ENCODE measurements at places on chromosomes 3 and 15.

GRCh38 chr3:185943760-185944106, 5.9 kb upstream of the TRA2B start:
- DNase-seq: no peak

DNA sequence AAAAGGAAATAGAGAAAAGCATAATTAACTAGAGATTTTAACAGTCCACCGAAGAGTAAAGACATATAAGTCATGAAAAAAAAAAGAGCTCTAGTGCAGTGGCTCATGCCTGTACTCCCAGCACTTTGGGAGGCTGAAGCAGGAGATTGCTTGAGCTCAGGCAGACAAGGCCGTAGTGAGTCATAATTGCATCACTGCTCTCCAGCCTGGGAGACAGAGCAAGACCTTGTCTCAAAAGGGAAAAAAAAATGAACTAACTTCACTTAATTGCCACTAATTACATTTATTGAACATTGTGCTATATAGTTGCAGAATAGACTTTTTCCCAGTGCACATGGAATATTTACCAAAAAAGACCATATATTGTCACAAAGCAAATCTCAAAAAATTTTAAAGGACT, 221.8 kb downstream of the CBLB start:
- no peak for DNase-seq

DNA sequence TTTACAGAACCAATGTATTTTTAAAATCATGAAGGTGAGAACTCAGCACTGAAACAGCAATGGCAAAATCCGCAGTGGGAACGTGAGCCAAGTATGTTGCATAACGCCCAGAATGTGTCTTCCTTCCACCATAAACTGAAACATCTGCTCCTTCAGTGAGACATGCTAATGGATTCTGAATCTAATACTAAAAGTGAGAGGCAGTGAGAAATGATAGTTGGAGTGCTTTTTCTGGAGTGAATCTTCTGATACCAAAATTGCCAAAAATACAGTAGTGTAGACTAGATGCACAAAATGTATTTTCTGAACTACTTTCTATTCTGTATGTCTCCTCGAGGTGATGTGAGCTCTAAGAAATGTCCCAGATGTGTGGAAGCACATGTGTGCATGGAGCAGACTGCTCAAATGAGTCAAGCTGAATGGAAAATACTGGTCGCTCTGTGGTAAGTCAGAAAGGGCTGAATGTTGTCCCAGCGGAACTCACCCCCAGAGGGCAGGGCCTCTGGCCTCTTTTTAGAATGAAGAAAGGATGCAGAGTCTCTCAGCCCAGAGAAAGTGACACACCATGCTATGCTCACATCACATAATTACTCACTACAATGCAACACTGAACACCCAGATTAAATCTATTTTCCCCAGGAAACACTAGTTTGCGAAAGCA, 73.0 kb downstream of the ATP10A start:
- DNase-seq: no peak

DNA sequence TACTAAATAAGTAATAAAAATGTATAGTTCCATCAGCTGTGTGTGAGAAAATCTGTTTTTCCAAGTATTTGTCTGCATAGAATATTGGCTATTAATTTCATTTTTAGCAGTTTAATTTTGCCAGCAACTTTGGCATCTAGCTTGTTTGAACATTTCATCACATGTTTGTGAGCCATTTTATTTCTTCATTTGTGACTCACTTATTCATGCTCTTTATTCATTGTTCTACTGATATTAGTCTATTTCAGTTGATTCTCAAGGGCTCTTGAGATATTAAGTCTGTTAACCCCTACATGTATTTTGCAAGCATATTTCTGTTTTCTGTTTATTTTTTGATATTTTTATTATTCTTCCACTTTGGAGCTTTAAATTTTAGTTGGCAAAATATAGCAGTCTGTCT, 74.0 kb upstream of the PHLDB2 start:
- no peak for DNase-seq

- no peak for DNase-seq
Measured at GRCh38 chr3:29758434-29759322, 477.8 kb downstream of the RBMS3 start.

- no peak for DNase-seq
Measured at GRCh38 chr15:97085731-97086130, 755.2 kb downstream of the NR2F2 start.

DNA sequence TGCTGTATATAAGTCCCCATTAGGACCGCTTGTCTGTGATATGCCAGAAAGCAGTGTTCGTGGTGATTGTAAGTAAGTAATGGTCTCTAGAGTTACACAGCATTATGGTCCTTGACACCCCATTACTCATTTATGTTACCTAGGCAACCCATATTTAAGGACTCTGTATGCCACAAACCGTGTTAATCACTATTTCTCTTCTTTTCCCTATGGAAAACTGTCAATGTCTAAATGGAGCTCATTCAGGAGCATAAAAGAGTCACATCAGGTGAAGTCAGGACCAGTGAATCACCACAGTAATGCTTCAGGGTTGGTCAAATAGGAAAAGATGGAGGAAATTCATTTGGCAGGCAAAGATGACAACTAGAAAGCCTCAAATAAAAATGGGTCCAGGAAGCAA, 146.6 kb upstream of the PEX5L start:
- DNase-seq: no peak

GRCh38 chr15:57148262-57148661, 228.0 kb upstream of the CGNL1 start:
- DNase-seq: no peak

GRCh38 chr15:95284492-95284891, 1046.0 kb upstream of the NR2F2 start:
- no peak for DNase-seq

DNA sequence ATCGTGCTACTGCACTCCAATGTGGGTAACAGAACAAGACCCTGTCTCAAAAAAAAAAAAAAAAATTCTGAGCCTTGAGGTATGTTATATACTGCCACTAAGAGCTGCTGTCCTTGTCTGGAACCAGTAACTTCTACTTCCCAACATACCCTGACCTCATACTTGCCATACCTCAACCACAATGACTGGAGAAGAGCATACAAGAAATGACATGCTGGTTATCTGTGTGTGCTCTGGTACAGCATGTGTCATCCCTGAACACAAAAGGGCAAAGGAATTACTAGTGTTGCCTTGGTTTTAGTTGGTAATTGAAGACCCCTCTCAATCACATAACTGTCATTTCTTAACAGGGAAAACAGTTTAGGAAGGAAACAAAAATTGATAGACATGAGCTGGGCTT, 54.5 kb downstream of the MRPS25 start:
- no peak for DNase-seq

- no peak for DNase-seq
Measured at GRCh38 chr3:13561376-13561775, 12.5 kb downstream of the FBLN2 start.

DNA sequence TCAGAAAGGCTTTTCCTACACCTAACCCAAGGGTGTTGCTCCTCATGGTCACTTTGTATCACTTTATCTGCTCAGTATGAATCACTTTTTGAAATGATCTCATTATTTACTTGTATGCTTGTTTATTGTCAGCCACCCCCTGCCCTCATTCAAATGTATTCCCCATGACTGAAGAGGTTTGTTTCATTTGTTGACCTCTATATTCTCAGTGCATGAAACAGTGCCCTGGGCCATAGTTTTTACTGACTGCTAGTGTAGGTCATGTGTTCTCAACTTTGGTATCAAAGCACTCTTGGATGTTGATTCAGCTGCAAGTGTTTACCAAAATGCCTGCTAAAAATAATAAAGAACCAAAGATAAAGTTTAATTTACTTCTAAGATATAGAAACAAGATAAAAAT, 381.7 kb upstream of the ARPP21 start:
- DNase-seq: no peak

GRCh38 chr3:17507480-17507879, 235.0 kb downstream of the TBC1D5 start:
- DNase-seq: no peak

DNA sequence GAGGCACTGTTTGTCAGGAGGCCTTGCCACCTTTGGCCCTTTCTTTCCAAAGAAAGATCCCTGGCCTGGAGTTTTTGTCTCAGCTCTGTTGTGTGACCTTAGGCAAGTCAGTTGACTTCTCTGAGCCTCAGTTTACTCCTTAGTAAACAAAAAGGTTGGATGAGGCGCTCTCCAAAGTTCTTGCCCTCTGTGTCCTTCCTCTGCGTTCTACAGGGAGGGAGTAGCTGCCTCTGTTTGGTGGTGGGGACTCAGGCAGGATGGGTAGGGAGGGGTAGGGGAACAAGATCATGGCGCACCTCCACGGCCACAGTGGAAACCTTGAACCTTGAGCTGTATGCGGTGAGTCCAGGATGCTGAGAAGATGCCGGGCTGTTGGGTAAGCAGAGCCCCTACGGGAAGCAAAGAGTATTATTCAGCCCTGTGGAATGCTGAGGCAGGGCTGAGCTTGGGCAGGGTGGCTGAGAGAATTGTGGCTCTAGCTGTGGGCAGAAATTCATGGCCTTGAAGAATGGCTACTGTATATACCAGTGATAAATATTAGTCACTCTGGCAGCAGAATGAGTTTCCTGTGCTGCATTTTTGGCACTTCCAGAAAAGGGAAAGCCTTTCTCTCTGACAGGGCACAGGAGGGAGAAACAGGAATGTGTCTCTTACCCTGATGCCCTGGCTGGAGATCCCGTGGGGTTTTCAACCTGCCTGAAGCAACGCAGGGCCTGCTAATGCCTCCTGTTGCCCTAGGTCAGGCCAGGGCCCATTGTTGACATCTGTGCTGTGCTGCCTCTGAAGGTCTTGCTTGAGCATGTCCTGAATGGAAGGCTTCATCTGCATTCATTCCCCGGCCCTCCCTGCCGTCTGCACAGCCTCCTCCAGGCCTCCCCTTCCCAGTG, 39.9 kb downstream of the SMAD3 start:
- no peak for DNase-seq

GRCh38 chr15:69125236-69125635, 35.2 kb upstream of the GLCE start:
- no peak for DNase-seq

- no peak for DNase-seq
Measured at GRCh38 chr3:87088430-87088992, 97.6 kb upstream of the VGLL3 start.

DNA sequence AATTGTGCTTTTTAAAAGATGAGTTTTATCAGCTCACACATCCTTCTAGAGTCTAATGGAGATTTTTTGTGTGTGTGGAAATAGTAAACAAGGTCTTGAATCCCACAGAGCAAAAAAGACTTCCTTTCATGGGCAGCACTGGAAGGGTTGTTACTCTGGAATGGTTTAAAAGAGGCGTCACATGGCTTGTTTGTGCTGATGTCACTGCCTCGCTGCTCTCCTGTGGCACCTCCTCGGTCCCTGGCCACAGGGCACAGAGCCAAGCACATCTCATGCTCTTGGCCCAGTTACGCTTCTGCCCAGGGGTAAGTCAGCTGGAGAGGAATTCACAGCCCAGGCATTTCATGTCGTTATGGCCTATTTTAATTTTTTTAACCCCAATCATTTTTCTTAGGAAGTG, 53.2 kb downstream of the PGPEP1L start:
- no peak for DNase-seq

GRCh38 chr15:101314336-101315125, 19.5 kb upstream of the SNRPA1 start:
- no peak for DNase-seq
